ENCODE measurements at places on chromosomes 11 and 22.

DNA sequence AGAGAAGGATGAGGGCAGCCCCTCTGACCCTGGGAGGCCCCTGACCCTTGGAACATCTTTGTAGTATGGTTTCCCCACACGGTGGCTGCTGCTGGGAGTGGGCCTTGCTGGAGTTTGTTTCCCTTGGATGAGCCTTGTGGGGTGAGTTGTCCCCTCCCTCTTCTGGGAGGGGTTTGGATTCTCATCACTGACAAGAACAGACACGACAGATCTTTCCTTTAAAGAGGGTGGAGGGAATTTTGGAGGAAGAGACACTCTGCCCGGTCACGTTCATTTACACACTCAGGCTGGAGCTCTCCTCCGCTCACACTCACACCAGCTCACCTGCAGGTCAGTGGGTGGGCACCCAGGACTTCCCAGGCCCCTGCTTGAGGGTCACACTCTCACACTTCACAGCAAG is 31.7 kb downstream of the POU2F3 start:
- no peak for DNase-seq

- DNase-seq: peak; percentile 29
Observed at GRCh38 chr11:1481861-1482441, 4.6 kb downstream of the MOB2 start.

DNA sequence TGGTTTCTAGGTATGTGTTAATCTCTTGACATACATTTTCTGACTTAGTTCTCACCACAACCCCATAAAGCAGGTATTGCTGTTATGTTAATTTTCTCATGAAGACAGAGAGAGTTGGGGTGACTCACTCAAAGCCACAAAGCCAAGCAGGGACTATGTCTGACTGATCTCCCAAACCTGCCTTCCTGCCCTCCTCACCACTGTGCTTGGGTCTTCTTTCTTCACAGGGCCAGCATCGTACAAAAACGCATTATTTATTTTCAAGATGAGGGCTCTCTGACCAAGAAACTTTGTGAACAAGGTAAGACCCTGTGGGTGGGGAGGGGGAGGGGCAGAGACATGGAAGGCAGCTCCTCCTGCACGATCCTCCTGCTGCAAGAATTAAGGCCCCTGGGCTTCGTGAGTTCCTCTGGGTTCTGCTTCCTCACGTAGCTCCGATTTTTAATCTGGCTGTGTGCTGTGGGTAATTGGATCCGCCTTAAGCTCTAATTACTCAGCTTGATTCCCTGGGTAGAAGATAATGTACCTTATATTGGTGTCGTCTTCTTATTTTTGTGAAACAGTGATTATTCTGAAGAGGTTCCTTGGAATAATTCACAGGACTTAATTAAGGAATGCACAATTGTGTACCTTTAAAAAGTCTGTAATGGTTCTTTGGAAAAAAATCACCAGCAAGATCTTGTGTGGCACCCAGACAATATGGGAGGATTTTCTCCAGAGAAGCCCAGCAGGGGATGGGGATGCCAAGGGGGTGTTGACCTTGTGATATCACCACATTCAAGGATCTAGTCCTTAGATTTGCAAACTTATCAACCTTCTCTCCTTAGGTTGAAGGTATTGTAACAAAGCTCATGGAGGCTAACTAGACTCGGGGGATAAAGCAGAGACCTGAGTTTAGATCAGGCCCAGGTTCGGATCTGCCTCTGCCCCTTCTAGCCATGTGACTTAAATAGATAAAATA is 112.9 kb downstream of the SPON1 start:
- DNase-seq: no peak

DNA sequence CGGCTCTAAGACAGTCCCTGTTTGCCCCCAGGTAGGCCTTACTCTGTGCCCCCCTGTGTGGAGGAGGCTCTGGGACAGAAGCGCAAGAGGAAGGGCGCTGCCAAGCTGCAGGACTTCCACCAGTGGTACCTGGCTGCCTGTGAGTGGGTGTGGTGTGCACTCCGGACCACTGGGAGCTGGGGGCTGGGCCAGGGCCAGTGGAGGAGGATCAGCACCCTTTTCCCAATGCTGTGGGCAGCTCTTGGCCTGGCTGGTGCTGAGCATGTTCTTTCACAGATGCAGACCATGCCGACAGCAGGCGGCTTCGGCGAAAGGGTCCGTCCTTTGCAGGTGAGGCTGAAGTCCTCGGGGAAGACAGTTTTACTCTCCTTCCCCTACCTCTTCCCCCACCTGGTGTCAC is 3.7 kb downstream of the SCO2 start:
- DNase-seq: no peak
